HepG2 (cell line): ENCODE measurements at places on chromosomes 4 and X.
A peak's percentile ranks its signal among the peaks of the same experiment; 100 is the strongest.

DNA sequence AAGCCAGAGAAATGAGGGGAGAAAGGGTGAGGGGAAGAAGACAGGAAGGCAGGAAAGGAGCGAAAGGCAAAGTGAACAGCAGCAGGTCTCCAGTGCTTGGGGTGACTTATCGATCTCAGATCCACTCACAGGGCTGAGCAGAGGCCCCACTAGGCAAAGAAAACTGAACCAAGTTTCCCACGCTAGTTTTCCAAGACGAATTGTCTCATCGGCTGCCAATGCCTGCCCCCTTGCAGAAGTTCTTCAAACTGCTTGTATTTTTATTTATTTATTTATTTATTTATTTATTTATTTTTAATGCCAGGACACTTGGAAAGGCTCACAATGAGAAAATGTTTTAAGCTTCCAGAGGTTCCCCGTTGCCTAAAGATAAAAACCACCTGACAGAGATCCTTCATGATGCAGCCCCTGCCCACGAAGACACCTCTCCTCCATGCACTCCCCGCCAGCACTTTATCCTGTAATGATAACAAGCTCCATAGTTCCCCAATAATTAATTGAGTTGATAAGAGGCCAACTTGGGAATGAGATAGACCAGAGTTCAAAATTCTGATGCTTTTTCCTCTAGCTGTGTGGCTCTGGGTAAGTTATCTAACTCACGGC lies 43.2 kb downstream of the QDPR start:
- DNase-seq, result peak; percentile 13

- no peak for DNase-seq
Measured at GRCh38 chr4:25532591-25532990, 123.1 kb upstream of the SLC34A2 start.

DNA sequence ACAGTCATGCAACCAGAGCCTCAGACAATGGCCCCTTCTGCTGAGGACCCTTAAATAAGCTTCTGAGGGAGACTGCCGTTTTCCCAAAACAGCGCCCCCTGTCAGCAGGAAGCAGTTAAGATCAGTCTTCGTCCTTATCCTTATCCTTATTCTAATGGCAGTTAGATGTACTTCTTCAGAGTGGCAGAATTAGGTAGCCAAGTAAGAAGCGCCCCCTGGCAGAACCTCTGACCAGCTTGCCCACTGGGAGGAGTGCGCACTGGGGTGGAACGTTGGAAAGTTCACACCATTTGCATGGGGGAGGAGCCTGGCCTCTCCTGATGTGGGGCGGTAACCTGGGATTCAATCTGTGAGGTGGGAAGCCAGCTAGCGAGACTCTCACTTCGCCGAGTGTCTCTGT lies 133.6 kb upstream of the QRFPR start:
- DNase-seq, result no peak

- no peak for DNase-seq
Measured at GRCh38 chr4:104469794-104470193, 24.9 kb downstream of the CXXC4 start.

GRCh38 chr4:53150631-53151488 lies 215.0 kb downstream of the SCFD2 start:
- no peak for DNase-seq

DNA sequence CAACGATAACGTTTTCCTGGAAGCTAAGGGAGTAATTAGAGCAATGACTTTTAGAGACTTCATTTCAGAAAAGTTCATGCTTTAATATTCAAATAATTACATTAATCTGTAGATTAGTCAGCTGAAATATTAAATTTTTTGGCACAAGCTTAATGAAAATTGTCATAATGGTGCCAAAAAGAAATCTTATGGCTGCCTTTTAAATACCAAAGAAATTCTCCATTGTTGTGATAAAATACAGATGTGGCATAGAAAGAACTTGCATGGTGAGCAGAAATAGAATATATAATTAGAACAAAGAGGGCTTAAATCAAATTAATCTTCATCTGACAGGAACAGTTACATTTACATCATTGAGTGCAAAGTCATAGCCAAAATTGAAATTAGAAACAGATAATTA lies 263.5 kb downstream of the AFF2 start:
- no peak for DNase-seq

DNA sequence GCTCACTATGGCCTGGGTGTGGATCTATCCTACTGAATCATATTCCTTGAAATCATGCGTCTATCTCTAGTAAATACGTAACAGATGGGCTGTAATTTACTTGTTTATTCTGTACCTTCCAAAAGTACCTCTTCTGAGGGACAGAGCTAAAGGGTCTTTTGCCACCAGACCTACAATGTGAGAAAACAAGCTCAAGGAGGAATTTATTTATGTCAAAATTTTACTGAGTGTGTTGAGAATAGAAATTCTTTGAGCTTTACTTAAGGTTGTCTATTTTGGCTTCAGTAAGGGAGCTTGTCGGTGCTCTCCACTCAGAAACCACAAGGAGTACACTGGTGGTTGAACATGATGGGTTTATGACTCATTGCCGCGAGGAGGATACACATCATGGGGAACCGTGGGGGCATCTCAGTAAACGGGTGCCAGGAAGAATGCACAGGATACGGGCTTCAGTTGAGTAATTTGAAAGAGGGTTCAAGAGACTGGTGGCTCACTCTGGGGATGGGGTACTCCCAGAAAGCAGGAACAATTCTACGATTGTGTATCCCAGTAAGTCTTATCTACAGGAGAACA lies 3.0 kb downstream of the ANK2 start:
- DNase-seq, result no peak

GRCh38 chr4:6092131-6092530 lies 73.9 kb upstream of the C4orf50 start:
- DNase-seq, result no peak

DNA sequence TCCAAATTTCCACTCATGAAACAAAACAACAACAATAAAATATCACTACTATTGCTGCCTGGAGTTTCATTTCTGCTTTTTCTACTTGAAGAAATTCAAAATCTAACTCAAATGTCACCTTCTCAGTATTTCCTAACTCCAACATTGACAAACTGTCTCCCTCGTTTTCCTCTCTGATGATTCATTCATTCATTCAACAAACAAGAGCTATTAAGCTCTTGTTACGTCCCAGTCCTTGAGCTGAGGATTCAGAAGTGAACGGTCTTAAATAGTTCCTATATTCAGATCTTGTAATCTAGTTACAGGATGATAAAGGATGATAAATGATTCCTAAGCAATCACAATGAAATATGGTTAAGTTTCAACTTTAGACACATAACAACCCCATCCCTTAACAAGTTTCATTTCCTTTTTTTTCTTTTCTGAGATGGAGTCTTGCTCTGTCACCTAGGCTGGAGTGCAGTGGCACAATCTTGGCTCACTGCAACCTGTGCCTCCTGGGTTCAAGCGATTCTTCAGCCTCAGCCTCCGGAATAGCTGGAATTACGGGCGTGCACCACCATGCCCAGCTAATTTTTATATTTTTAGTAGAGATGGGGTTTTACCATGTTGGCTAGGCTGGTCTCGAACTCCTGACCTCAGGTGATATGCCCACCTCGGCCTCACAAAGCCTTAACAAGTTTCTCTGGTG lies 1.7 kb downstream of the SLC9B2 start:
- no peak for DNase-seq

- DNase-seq, result no peak
Measured at GRCh38 chr4:42710761-42711160, 53.9 kb upstream of the ATP8A1 start.

DNA sequence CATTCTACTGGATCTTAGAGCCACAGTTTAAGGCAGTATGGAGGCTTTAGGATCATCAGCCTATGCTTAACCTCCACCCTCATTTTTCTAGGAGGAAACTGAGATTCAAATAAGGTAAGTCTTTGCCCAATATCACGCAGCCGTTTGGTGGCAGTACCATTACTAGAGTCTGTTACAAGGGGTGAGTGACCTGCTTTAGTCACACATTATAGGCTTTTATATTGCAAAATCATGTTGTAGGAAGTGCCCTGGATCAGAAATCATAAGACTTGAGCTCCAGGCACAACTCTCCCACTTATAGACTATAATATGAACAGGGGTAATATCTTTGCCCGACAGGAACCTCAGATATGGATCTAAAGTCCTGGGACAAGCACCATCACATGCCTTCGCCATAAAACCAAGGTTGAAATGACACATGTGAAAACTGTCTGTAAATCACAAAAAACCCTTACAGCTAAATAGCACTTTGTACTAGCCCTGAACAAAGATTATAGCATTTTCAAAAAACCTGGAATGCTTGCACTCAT lies 19.2 kb downstream of the HPSE start:
- DNase-seq, result no peak
